ENCODE measurements at places on chromosomes 7 and 10.

DNA sequence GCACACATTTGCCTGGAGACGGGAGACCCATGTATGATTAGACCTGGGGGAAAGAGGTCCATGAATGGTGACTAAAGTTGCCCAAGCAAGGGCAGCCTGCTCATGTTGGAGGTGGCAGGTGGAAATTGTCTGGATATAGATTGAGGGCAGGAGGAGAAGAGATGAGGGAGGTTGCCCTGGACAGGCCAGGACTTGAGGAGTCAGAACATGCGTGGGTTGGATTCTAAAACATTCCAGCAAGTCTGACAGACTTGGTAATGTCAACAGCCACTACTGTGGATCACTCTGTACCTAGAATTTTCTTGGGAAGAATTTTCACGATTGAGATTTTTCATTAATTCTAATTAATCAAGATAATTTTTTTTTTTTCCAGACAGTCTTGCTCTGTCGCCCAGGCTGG, 19.1 kb upstream of the SVOPL start:
- no peak for DNase-seq

DNA sequence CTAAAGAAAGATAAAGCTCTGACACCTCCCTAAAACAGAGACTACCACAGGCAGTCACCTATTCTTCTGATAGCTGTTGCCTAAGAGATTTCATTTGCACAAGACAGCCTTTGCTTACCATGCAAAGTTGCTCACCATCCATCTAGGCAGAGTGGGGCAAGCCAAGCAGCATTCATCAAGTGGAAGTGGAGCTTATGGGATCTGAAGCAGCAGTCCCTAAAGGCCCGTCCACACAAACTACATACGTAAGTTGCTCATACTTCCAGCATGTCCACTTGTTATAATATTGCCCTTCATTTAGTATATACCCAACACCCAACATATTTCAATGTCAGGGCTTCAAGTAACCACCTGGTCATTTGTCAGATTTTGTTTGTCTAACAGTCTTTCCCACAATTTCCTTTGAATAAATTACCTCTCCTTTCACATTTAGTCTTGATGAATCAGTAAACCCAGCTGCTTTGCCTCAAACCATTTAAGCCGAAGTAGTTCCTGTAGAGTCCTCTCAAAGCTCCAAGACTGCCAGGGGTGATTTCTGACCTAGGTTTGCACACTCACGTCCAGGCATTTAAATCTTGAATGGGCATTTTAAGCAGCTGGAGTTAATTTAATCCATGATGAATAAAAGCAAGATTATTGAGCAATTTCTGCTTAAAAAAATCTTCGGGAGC, 67.9 kb downstream of the ATAD1 start:
- DNase-seq = no peak

DNA sequence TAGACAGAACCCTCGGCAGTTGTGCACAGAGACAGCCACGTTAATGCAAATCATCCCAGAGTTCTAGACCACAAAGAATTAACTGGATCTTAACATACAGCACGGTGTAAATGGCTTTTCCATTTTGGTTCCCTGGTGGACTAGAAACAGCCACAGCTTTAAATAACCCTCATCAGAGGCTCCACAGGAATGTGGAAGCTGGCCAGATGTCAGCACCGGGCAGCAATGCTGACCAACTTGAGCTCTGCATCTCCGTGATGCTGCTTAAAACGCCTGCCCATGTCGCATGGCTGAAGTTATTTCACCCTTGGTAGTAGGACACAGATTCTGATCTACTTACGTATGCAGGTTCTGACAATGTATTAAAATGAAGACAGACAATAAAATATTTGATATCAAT, 24.5 kb downstream of the RSU1 start:
- DNase-seq = no peak

GRCh38 chr7:38198366-38198765, 20.3 kb downstream of the STARD3NL start:
- DNase-seq = no peak

GRCh38 chr10:99529591-99530107, 3.1 kb upstream of the NKX2-3 start:
- DNase-seq = no peak

DNA sequence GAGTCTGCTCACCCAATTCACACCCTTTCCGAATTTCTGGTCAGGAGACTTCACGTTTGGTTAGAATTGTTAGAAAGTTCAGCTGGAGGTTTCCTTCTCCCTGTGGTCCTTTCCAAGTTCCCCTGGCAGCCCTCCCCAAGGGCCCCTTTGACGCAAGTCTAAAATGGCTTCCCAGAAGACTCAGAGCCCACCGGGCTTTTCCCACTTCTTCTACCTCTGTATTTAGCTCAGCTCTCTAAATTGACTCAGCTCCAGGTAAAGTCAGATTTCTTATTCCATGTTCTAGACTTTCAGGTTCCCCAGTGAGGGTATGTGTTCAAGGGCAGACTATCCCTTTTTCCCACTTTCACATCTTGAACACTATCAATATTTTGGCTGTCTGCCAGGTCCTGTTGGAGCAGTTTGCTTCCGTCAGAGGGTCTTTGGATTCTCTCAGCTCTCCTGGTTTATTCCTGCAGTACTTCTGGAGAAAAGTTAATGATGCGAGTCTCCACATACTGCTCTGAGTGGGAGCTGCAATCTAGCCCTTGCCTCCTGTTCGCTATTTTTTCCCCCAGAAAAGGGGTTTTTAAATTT, 53.1 kb upstream of the ZNF273 start:
- no peak for DNase-seq

GRCh38 chr7:111873326-111873646, 311.0 kb upstream of the IMMP2L start:
- DNase-seq = no peak

DNA sequence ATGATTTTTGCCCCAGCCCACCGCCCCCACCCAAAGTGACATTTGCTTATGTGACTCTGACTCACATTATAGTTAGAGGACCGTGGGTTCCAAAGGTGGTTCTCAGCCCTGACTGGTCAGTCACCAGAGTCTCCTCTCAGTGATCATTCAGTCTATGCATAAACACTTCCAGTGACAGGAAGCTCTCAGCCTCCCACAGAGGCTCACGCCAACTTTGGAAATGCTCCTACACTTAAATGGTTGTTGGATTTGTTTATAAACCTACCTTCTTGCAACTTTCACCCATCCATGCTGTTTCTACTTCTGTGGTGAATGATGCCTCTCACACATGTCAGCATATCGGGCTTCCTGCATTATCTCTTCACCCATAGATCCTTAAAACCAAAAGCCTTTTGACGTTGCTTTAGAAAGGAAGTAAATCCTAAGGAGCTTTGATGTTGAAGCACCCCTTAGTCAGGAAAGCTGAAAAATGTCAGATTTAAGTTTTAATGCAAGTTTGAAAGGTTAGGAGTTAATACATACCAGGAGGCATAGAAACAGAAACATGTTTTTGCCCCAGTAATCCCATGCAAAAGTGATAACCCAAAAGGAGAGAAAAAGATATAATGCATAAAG, 46.5 kb upstream of the FGL2 start:
- no peak for DNase-seq

DNA sequence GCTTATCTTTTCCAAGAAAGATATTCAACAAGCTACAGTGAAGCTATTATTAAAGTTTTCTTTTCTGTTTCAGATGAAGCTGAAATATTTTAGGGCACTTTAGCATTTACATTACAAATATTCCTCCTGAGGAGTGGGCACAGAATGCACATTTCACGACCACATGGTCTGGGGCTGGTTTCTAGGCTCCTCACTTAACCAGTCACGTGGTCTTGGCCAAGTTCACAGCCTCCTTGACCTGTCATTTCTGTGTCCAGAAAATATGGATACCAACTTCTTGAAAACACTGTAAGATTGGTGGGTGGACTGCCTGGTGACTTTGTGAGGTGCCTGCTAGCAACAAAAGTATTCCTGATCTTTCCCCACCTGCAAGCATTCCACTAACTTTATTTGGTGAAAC, 70.9 kb downstream of the FAM171A1 start:
- no peak for DNase-seq

DNA sequence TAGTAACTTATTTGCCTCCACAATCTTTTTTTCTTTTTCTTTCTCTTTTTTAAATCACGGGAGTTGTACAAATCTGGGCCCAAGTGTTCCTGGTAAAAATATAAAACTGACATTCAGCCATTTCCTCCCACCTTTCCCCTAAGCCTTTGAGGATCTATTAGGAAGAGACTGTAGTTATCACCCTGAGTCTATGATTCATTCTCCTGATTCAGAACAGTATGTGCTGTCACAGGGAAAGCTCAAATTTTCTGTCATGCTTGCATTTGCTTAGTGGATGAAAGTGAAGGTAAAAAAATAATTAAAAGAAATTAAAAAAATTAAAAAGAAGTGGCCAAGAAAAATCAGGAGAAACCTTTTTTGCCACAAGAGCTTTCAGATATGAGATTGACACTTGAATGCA, 71.7 kb downstream of the KIF20B start:
- DNase-seq = no peak

- no peak for DNase-seq
Measured at GRCh38 chr10:118330295-118331076, 11.6 kb downstream of the FAM204A start.

- no peak for DNase-seq
Measured at GRCh38 chr10:5591336-5591824, 66.6 kb downstream of the CALML3 start.

GRCh38 chr7:157524731-157525130, 187.9 kb downstream of the DNAJB6 start:
- DNase-seq = no peak

GRCh38 chr10:48701941-48702340, 17.3 kb downstream of the WDFY4 start:
- DNase-seq = no peak

GRCh38 chr10:123241391-123242141, 87.4 kb downstream of the BUB3 start:
- DNase-seq = no peak

GRCh38 chr7:4078580-4078979, 603.5 kb upstream of the FOXK1 start:
- DNase-seq = no peak

DNA sequence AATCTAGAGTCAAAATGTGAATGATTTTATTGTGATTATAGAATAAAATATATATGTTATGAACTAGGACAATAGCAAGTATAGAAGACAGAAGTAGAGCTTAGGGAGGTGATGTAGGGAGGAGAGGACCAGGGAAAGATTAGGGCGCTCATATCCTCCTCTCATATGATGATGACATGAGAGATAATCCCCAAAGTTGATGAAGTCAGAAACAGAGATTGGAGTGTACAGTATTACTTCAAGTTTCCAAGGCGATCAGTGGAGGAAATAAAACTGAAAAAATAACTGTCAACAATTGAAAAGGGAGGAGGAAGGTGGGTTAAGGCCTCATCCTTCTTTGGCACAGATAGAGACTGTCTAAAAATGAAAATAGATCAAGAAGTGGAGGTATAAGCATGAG, 14.9 kb downstream of the MACROH2A2 start:
- DNase-seq = no peak

DNA sequence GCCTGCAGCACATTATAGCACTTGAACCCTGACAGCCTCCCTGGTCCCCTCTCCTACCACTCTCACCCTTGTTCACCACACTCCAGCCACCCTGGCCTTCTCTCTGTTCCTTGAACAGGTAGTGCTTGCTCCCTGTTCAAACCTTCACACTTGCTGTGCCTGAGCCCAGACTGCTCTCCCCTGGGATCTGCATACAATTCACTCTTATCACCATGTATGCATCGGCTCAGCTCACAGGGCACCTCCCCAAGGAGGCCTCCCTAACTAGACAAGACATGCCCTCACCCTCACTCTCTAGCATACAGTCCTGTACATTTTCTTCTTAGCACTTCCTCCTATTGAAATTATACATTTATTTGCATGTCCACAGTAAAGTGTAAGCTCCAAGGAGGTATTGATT, 59.3 kb downstream of the FAM13C start:
- DNase-seq = no peak

DNA sequence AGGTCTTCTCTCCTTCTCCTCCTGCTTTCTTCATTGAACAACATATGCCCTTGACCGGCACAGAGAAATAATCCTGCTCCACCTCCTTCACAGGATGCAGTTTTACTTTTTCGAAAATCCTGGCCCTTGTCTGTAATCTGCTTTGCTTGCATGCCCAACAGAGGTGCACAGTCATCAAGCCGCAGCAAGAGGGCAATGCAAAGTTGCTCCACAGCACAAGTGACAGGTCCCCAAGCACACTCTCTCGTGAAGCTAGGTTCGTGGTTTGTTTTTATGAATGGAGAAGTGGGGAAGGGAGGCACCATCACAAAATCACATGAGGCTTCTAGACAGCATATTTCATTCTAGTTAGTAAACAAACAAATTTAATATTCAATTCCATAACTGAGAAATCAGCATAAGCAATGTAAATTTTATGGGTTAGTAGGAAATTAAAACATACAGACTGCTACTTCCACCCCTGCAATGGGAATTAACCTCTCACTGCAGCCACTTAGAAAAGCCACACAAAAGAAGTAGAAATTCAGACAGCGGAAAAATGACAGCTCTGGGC, 178.8 kb downstream of the TPK1 start:
- DNase-seq = no peak

All from esophagus squamous epithelium (tissue), 5 donors.